Activated CD8-positive, alpha-beta memory T cell treated with anti-CD3 and anti-CD28 coated beads, Interleukin-2, amount 50 U/mL, for 48 hours (primary cell): ENCODE measurements at places on chromosomes 12 and 14.

GRCh38 chr14:71361336-71361735, 454.1 kb downstream of the PCNX1 start:
- DNase-seq, result no peak

DNA sequence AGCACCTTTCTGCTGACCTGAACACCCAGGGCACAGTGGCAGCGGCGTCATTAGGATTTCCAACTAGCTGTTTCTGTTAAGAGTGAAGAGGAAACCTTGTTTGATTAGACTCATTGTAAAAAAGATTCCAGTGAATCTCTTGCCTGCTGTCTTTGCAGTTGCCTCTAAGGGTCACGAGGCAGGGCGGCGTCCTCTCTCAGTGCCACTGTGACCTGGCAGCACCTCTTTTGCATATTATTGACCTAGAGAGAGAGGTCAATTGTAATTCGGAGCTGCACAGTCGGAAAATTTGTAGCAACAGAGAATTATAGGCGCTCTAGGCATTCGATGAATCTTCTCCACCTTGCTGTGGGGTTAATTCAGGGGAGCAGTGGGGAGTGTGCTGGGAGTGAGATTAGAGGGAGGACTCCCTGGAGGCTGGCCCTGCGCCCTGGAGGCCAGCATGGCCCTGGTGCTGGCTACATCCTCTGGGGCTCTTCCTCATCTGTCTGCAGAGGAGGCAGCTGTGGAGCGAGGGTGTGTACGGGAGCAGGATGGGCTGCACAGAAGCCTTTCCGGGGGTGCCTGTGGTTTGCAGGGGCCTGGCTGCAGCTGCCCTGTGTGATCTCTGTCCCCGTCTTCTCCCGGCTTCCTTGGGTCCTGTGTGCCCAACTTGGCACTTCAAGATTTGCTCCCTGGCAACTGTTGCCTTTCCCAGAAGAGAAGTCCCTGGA, 14.3 kb downstream of the PACS2 start:
- no peak for DNase-seq

DNA sequence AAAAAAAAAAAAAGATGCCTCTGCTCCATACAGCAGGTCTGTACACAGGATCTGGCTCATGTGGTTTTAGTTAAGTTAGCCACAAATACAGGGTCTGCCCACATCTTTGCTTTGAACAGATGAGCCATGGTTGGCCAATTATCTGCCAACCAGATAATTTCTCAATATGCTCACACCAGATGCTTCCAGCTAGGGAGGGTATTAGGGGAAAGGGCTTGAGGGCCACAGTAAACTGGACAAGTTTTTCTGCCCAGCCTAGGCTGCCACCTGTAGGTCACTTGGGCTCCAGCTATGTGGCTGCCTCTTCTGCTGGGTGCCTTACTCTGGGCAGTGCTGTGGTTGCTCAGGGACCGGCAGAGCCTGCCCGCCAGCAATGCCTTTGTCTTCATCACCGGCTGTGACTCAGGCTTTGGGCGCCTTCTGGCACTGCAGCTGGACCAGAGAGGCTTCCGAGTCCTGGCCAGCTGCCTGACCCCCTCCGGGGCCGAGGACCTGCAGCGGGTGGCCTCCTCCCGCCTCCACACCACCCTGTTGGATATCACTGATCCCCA, 776 bp downstream of the RDH5 start:
- DNase-seq, result no peak

DNA sequence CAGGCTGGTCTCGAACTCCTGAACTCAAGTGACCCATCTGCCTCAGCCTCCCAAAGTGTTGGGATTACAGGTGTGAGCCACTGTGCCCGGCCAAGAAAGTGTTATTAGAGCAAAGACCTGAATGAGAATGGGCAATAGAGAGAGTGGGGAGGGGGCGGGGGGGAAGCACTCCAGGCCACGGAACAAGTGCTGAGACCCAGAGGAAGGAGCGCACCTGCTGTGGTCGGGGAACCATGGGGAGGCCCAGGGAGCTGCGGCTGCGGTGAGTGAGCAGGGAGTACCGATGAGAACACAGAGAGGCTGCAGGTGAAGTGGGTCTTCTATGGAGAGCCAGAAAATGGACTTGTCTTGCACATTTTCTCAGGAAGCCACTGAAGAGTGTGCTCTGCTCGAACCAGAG, 10.8 kb downstream of the SMIM41 start:
- DNase-seq, result no peak

- DNase-seq, result no peak
Measured at GRCh38 chr12:100868487-100868886, 73.9 kb downstream of the ANO4 start.

DNA sequence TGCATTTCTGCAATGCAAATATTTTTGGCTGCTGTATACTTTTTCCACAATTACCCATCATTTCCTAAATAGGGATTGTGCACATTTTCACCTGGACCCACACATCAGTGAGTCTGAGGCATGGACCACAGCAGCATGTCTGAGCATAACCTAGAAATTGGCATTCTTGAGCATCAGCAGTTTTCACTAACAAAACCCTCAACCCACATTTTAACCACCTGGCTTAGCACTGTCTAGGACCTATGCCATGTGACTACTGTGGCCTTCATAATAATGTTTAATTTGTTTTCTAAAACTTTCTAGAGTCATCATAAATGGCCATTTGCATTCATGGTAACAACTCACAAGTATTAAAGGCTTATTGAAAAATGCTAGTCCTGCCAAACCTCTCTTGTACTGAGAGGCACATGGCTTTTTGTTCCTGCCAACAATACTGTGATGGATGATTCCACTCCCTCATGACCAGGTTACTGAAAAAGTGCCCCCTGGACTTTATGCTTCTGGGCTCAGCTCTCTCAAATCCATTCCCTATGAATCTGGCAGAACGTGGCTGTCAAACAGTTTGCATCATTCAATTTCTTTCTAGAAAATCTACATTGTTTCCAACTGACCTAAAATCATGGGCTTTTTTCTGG, 240.0 kb downstream of the MDGA2 start:
- DNase-seq, result no peak

DNA sequence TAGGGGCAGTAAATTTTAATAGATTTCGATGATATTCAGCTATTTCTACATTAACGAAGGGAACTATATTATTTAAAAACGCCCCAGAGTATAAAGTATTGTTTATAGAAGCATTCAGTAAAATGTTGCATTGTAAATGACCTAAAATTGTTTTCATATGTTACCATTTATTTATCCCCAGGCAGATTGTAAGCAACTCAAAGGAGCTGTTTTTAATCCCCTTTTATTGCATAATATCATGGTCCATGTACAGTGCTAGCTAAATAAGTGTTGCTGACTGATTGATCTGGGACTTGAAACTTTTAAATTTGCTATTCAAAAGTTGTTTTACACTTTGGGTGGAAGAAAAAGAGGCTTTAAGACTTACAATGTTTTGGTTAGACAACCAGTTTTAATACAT, 199.0 kb upstream of the SLC38A2 start:
- DNase-seq, result no peak

DNA sequence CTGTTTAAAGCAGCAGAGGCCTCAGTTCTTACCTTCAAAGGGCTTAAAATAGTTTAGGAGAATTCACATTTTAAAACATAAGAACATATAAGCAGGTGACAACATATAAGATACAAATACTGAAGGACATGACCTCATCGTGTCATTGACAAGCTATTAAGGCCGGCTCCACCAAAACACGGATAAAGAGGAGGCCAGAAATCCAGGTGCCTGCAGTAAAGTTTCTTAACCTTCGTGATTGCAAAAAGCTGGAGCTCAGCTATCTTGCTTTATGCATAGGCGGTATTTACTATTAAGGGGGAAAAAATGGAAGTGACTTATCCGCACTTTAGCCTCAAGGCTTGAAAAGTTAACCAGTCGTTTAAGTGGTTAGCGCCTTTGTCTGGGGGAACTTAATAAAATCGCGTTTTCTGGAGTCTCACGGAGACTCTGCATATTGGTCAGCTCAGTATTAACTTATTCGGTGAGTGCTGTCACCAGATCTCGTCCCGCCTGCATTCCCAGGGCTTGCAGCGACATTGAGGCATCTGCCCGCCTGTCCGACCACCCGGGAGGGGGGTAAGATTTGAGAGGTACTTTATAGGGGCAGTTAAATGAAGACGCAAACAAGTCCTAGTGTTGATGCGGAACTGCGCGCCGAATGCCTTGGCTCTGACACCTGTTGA, 1.1 kb upstream of the SP1 start:
- no peak for DNase-seq

- no peak for DNase-seq
Measured at GRCh38 chr14:82192387-82192786, 658.7 kb upstream of the SEL1L start.

DNA sequence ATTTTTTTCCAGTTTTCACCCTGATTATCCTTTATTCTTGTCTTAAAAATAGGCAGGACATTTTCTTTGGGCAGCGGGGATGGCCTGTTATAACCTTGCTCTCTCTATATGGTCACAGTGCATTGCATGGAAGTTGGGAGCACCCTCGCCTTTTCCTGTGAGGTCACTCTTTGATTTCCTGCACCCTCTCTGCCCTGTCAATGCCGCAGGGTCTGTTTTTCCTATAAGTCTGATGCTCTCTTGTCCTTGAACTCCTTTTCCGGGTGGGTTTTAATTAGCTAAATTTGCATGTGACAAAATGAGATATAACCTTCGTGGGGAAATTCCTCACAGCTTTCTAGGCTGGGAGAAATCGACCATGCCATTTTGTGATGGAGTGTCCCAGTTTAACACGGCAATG, 194.3 kb downstream of the CACNA1C start:
- DNase-seq, result no peak

GRCh38 chr12:102169922-102170621, 27.6 kb downstream of the PMCH start:
- DNase-seq, result no peak

DNA sequence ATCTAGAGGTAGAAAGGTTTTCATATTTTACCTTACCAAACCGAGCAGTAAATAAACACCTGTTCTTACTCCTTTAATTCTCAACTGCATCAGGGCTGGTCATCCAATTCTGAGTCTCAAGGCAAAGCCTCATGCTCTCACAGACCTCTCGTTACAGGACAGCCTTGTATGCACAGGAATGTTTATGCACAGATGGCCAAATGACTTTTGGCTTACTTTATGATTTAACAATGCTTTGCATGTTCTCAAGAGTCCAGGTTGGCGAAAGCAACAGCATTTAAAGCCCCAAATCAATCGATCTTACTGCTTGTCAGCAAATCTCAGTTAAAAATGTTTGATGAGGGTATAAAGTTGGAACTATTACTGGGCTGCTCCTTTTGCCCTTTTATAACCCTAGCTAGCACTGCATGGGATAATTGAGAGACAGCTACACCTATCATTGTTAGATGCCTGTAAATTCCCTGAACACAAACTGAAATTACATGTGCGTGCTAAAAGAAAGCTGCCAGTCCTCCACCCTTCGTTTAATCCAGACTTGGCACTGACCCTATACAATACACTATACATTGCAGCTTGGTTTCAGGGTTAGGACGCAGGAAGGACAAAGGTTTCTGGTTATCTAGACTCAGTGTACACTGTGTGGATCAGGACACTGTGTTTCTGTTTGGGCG, 63.6 kb downstream of the TMCC3 start:
- no peak for DNase-seq

GRCh38 chr12:76198839-76199238, 114.4 kb upstream of the NAP1L1 start:
- no peak for DNase-seq

- no peak for DNase-seq
Measured at GRCh38 chr12:57719777-57720605, 18.6 kb downstream of the AGAP2 start.

DNA sequence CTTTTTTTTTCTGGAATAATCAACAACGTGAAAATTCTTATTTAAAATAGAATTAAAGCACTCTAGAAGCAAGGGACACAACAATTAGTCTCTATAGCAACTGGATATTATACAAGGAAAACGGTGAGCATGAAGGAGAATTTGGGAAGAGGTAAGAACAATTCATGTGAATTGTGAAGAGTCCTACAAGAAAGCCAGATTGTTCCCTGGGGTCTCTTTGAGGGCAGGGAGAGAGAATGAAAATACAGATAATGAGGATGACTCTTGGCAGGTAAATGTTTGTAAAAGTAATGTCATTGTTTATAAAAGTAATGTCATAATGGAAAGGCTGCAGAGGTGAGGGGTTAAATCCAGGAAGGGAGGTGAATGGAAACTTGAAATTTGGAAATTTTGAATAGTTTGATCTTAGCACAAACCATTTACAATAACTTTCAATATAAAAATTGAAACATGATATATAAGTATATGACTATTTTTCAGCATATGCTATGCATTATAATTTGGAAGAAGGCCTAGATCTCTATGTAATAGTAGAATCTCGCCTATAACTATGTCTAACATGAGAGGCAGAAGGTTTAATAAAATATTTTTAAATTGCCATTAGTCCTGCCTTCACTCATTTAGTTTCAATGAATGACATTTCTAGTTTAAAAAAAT, 378.8 kb upstream of the DCN start:
- DNase-seq, result no peak

DNA sequence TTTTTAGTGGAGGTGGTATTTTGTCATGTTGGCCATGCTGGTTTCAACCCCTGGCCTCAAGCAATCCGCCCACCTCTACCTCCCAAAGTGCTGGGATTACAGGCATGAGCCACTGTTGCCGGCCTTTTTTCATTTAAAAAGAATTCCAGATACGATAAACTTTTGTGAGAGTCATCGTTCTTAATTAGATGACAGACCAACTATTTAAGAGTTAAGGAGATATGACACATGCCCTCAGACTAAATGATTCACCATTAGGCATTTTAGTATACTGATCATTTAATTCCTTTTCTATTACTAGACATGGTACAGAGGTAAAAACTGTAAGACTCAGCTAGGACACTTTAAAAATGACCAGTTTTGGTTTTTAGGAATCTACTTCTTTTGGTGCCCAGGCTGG, 2.4 kb downstream of the ANKRD13A start:
- DNase-seq, result no peak

GRCh38 chr14:81211844-81212243, 8.9 kb downstream of the GTF2A1 start:
- DNase-seq, result no peak

GRCh38 chr14:31703056-31703455, 141.9 kb downstream of the NUBPL start:
- no peak for DNase-seq

DNA sequence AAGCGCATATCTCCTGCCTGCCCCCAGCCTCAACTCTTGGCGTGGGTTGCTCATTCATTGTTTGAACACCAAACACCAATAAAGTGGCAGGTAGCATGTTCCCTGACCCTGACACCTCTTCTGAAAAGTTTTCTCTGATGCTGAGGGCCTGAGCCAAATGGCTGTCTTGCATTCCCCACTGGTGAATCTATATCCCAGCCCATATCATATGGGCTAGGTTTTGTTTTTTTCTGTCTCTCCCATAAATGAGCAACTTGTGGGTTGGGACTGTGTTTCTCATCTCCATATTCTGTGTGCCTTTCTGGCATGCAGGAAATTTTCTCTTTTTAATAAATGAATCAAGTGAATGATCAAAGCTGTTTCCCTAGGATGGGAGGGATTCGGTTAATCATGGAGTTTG, 5.0 kb downstream of the MYO1A start:
- DNase-seq, result no peak

GRCh38 chr12:47903927-47904712, 674 bp downstream of the VDR start:
- DNase-seq, result peak; percentile 75
